Stimulated activated CD4-positive, alpha-beta T cell treated with anti-CD3 and anti-CD28 coated beads, Interleukin-15, amount 100 ng/mL, for 1 hour (primary cell): ENCODE measurements at places on chromosomes 5 and 9.

GRCh38 chr9:85516976-85517637 lies 224.6 kb downstream of the AGTPBP1 start:
- no peak for DNase-seq

DNA sequence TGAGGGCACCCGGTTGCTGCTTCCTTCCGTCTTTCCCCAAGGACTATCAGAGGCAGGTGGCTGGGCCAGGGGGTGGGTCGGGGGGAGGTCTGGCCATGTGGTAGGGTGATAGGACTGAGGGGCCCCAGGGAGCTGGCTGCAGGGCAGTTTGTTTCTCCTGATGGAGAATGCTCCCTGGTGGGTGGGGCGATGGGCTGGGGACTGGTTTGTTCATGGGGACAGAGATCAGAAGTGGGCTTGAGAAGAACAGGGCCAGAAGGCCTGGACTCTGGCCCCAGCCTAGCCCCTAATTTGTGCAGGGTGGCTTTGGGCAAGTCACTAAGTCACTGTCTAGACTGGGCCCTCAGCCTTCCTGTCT lies 117.4 kb downstream of the RGS3 start:
- DNase-seq: no peak

DNA sequence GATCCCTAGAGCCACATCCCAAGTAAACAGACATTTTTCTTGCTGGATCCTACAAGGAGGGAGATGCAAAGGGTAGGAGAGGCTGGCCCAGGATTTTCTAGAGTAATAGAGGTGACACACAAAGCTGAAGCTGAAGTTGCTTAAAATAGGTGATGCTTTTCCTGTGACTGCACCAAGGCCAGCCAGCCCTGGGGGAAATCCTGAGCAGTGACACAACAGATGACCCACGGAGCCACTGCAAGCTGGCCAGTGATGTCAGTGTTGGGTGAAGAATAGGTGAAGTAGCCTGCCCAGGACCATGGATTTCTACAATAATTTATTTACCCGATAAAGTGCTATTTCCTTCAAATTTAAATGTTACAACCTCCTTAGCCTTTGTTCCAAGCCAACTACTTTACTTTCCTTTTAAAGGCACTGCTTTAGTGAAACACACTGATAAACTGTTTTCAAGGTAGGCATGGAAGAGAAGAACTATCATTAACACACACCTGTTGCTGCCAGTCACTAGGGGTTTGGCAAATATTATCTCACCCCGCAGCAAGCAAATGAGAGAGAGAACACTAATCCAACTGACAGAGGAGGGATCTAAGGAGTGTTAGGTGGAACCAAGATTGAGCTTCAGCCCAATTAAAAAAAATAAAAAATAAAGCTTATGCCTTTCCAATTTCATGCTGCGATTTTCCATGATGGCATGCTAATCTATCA lies 123.5 kb downstream of the CTNND2 start:
- no peak for DNase-seq

DNA sequence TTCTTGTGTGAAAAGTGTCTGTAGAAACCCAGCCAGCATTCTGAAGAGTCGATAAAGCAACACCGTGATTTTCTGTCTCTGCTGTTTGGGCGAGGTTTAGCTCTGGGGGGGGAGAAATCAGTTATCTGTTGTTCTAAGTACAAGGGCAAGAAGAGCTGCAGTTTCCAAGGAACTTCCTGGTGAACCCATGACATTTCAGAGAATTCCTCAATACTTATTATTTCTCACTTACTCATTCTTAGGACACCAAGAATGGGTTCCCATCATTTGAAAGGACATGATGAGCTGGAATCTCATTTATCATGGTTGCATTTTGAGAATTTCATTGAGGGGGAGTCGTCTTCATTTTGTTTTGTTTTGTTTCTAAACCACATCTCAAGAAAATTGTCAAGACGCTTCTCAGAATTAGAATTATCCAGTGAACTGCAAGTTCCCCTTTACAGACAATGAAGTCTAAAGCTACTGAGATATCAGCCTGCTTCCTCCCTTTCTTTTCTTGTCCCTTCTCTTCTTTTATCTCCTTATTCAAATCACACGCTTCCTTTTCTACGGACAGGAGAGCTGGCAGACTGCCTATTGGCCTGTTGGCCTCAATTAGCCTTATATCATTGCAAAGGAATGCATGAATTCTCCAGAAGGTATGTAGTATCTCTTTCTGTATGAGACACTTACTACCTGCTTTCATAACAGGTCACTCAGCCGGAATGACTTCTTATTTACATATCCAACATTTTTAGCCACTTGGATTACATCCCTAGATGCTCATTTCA lies 53.7 kb downstream of the ZNF462 start:
- DNase-seq: no peak

DNA sequence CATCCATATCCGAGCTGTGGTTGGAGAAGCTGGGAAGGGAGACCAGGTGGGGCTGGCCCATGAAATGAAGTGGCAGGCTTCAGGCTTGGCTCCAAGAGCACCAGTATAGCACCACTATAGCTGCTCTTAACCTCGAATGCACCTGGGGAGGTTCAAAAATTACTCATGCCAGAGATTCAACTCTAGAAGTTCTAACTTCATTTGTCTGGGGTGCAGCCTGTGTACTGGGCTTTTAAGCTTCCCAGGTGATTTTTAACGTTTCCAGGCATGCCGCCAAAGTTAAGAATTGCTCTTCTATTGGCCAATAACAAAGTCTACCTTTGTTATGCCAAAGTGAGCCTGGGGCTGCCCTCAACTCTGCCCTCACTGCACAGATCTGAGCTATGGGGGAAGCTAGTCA lies 458 bp downstream of the PRSS3 start:
- DNase-seq: no peak

DNA sequence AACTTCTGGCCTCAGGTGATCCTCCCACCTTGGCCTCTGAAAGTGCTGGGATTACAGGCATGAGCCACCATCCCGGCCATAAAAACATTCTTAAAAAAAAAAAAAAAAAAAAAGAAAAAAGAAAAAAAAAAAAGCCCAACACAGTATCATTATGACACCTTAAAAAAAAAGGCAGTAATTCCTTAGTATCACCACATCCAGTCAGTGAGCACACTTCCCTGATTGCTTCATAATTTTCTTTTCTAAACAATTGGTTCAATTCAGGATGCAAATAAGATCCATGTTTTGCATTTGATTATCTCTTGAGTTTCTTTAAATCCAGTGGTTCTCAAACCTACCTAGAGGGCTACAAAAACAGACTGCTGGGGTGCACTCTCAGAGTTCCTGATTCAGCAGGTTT lies 182.5 kb downstream of the CDK5RAP2 start:
- DNase-seq: no peak

- DNase-seq: no peak
These were observed 38.6 kb upstream of the PCSK5 start for GRCh38 chr9:75851917-75852316.

GRCh38 chr9:16544842-16545241 lies 325.6 kb downstream of the BNC2 start:
- DNase-seq: no peak

- DNase-seq: no peak
These were observed 27.5 kb upstream of the MLANA start for GRCh38 chr9:5863092-5863746.

- no peak for DNase-seq
These were observed 324.1 kb downstream of the PLK2 start for GRCh38 chr5:58135571-58136335.

DNA sequence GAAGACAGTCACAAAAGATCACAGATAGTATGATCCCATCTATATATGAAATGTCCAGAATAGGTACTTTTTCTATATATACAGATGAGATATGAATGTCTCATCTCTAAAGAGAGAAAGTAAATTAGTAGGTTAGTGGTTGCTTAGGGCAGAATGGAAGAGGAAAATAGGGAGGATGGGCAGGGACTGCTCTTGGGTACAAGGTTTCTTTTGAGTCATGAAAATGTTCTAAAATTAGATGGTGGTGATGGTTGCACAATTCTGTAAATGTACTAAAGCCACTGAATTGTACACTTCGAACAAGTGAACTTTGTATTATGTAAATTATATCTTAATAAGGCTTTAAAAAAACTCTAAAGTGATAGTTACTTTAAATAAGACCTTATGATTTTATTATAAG lies 59.6 kb upstream of the GRAMD2B start:
- no peak for DNase-seq

DNA sequence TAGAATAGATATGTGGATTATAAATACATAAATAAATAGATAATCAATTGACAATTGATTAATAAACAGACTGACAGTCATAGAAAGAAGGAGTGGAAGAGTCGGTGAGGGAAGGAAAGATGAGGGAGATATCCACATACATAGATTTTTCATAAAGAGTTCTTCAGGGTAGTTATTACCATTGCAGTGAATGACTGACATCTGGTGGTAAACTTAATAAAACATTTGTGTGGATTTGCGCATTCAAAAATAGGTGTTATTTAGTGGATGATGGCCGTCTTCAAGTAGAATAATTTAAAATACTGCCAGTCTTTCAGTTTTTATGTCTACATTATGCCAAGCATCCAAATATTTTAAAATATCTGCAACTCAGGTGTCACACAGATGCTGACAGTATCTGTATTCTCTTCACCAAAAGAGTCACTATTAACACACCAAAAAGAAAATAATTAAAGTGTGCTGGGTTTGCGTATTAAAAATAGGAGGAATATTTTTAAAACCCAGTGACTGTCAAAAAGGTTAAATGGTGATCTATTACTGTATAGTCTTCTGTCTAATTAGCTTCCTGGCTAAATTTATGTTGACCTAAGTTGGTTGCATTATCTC lies 78.8 kb downstream of the GIN1 start:
- DNase-seq: no peak

DNA sequence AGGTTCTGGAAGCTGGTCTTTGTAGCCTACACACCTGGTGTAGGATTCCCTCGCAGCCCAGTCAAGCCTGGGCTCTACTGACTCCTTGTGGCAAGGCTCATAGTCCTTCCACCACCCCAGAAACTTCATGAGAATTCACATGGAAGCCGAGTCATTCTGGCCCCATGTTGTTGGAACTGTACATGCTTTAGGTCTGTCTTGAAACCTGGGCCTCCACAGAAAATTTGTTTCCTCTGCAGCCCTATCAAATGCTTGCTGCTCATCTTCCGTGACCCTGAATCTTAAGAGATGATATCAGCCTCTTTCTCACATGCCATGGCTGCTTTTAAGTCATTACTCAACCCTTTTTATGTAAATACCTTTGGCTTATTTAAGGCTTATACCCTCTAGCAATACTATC lies 113.4 kb upstream of the GRHPR start:
- DNase-seq: no peak

DNA sequence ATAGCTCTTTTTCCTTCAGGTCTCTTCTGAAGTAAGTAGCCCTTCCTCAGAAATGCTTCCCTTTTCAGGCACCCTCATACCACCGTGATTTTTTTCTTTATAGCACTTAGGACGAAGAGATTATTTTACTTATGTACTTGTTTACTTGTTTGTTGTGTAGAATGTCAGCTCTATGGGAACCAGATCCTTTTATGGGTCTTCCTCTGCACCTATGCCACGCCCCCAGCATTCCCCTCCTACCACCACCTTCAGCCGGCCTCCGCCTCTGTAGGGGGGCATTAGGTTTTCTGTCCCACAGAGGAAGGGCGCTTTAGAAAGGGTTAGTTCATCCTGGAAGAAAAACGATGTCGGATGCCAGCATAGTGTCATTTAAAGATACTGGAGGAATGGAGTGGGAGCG lies 1.8 kb downstream of the CDKN2B-AS1 start:
- no peak for DNase-seq

DNA sequence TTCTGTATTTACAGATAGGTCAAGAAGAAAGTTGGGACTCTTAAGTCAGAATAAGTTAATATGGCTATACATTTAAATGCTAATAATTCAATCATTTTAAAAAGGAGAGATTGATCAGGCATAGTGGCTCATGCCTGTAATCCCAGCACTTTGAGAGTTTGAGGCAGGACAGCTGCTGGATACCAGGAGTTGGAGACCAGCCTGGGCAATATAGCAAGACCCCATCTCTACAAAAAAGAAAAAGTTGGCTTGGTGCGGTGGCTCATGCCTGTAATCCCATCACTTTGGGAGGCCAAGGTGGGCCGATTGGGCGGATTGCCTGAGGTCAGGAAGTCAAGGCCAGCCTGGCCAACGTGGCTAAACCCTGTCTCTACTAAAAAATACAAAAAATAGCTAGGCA lies 15.0 kb upstream of the GLDC start:
- no peak for DNase-seq

- DNase-seq: no peak
These were observed 800.6 kb downstream of the KCTD16 start for GRCh38 chr5:144971108-144971850.

DNA sequence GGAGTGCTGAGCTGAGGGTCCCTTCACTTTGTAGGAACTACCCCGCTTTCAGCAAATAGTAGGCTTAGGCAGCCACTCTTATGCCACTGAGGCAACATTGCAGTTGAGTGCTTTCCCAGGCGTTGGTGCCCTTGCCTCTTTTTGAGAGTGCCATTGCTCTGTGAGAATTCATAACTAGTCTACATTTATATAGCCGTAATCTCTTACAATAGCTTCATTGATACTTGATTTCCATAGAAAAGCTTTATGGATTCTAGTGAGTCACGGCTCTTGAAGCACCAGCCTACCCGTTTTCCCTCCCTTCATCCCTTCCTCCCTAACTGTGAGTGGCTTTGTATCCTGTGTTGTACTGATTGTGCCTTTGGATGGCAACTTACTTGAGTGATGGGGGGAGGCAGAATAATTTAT lies 283.9 kb downstream of the AOPEP start:
- DNase-seq: no peak

GRCh38 chr9:129160712-129161533 lies 17.1 kb downstream of the IER5L start:
- DNase-seq: no peak

GRCh38 chr5:135488727-135489465 lies 36.7 kb upstream of the TIFAB start:
- no peak for DNase-seq

DNA sequence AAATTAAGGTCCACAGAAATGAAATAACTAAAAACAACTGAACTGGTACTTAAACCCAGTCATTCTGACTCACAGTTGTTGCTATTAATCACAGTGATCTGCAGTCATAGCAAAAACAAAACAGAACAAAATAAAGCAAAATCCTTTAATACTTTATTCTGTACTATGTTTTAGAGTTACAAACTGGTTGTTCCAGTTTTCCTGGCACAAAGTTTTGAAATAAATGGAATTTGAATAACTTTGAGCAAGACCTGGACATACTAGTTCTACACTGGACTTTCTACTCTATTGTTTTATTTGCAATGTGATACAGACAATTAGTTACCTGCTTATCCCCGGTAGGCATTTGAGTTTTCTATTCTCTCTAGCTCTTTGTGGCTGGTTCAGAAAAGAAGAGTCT lies 147.9 kb downstream of the DMRT2 start:
- DNase-seq: no peak
